NCI-H345 (cell line): ENCODE measurements at places on chromosomes 11 and 22.

GRCh38 chr11:107044503-107044902 is 26.2 kb upstream of the GUCY1A2 start:
- no peak for DNase-seq

DNA sequence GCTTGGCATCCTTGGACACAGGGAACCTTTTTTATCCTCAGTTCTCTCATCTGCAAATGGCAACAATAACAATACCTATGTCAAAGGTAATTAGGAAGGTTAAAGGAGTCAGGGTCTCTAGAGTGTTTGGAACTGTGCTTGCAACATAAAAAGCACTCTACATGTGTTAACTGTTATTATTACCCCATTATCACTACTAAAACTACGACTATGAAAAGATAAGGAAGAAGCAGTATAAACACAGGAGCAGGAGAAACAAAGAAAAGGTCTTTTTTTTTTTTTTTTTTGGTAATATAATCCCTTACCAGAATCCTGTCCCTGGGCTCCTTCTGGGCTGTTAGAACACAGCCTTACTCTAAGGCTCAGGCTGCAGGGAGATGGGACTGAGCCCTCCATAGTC is 348.2 kb downstream of the CADM1 start:
- no peak for DNase-seq

DNA sequence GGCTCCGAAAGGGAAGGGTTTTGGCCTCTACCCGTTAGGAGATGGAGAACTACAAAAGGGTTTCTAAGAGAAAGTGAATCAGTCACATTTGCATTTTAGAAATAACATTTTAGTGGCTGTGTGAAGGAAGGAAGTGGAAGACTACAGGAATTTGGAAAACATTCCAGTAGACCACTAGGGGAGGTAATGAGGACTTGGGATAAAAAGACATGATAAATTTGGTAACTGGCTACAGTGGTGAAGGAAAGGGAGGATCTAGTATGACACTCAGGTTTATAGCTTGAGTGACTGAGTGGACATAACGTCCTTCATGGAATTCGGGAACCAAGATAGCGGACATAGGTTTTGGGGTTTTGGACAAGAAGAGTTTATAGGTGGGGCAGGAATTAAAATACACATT is 7.0 kb upstream of the RRM1 start:
- no peak for DNase-seq

DNA sequence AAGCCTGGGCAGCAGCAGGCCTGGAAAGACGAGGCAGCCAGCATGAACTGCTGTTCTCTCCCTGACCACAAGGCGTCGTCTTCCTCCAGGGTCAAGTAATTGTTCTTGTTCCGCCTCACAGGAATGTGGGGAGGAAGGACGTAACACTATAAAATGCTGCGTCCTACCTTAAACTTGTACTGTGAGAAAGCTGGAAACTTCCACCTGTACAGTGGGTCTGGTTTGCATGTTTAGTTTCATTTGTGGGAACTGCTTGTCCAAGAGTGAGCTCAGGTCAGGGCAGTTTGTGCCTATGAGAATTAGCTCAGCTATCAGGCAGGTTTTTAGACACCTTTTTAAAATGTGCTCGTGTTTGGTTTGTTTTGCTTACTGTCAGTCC is 55.2 kb downstream of the PANX1 start:
- peak; percentile 18 for DNase-seq

DNA sequence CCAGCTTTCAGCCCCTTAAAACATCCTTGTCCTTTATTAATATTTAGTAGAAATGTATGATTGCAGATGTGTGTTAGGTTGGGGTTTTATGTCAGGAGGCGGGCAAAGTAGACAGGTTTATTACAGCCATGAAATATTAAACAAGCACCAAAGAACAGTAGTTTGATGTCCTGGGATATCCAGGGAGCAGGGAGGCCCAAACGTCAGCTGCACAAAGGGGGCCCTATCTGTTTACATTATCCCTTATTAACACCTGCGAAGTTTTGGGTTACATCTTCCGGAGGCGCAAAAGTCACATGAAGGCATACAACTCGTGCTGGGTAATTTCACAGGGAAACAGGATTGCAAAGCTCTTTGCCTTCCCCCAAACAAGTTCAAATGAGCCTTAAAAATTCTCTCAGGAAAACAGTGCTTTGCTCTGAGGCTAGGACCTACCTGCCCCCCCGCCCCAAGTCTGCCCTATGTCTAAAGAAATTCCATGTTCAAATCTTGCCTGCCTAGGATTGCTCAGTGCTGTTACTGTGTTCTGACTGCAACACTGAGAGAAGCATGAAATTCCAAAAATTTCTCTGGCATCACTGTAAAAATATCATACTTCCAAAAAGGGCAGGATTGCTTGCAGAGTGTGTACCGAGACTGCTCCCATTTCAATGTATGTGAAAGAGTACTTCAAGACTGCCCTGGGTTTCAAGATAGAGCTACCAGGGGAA is 8.9 kb downstream of the MN1 start:
- DNase-seq, result no peak

DNA sequence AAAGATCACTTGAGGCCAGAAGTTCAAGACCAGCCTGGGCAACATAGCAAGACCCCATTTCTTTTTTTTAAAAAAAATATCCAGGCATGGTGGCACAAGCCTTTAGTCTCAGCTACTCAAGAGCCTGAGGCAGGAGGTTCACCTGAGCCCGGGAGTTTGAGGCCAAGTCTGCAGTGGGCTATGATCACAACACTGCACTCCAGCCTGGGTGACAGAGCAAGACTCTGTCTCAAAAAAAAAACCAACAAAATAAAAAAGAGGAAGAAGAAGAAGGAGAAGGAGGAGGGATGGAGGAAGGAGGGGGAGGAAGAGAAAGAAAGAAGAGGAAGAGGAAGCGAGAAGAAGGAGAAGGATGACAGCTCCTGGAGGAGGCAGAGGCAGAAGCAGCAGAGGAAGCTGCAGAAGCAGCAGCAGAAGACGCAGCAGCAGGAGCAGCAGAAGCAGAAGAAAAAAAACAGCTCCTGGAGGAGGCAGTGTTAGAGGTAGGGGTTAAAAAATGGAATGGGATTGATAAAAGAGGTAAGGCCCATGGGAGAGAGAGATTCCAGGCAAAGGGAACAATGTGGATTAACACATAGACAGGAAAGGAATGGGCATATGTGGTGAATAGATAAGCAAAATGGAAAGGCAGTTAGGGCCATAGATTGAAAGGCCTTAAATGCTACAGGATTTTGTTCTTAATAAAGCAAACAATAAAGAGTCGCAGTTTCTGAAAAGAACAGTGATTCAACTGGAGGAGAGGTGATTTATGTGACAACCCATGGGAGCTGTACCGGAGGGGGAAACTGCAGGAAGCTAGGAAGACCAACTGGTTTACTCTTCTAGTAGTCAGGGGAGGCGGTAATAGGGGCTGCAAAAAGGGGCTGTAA is 10.9 kb downstream of the PRCP start:
- DNase-seq, result no peak

DNA sequence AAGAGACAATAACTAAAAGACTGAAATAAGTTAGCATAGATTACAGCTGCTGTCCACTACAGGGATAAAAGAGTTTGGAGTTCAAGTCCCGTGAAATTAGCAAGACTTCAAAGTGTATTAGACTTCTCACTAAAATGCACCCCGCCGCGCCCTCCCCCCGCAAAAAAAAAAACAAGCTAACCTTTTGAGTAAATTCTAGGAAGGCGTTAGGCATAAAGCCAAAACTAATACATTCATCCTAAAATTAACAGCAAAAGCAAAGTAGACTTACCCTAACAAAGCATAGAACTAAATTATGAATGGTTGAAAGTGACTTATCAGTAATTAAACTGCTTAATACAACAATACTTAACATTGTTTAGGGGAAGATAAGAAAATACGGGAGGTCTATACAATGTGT is 581.0 kb upstream of the CHORDC1 start:
- no peak for DNase-seq

- DNase-seq, result no peak
Observed at GRCh38 chr22:27314276-27314807, 487.2 kb downstream of the MN1 start.

DNA sequence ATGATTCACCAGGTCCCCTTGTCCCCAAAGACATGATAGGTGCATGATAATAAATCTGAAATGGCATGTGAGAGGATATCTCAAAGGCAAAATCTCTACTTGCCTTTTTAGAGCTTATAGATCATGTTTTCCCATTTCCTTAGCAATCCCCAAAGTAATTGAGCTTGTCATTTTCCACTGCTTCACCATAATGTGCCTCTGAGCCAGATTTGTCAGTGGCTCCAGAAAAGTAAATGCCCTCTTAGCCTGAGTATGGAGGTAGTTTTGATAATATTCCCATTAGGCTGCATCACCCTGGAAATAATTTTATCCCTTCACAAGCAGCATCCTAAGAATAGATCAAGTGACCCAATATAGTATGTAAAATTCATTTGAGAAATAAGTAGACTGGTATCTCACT is 36.7 kb upstream of the ADSL start:
- DNase-seq, result no peak

DNA sequence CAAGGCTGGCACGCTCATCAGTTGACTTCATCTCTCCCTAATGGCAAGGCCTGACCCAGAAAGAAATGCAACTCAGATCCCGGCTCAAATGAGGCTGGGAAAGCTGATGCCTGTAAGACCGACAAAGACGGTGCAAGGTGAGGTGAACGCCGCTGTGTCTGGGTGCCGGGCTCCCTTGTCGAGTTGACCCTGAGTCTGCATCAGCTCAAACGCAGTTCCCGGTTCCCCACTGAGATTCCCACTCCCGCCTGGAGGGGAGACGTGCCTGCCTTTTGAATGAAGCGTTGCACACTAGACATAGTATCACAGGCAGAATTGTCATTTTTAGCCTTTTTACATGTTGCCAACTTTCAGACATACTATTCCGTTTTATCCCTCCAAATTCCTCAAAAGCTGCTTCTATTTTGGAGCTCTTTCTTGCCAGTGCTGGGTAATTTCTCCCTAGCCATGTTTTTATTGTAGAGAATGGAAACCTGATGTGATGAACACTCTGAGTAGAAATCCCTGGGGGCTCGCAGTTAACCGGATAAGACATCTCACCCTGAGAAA is 831 bp upstream of the TP53AIP1 start:
- no peak for DNase-seq

GRCh38 chr11:130247319-130247718 is 67.4 kb downstream of the ZBTB44 start:
- DNase-seq, result peak; percentile 55

DNA sequence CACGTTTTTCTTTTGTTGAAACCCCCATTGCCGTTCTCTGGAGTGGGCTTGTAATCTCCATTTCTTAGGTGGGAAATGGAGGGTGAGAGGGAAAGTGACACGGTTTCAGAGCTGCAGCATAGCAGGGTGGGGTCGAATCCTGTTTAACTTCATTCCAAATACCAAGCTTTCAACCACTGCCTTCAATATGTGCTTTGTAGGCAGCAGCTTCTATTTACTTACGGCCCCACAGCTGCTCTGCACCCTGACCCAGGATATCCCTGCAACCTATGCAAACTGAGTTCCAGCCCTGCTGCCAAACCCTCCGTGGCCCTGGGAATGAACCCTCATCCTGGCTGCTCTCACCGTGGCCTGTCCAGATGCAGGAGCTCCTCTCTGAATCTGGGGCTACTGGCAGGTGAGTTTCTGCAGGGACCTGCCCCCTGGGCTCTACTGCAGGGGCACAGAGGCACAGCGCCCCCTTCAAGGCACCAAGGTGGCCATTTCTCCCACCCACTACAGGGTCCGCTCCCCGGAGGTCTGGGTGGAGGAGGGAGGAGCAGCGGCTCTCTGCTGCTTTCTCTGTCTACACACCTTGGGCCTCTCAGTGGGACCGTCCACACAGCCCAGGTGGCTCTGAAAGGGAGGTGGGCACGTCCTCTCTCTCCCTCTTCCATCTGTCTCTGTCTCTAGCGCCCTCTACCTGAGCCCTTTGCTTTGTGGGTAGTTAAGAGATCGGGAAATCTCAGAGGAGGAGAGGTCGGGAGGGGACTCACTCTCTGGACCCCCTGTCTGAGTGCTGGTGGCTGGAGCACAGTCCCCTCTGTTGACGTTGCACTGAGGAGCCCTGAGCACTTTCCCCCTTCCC is 279.1 kb downstream of the BRD1 start:
- no peak for DNase-seq
